ENCODE measurements at places on chromosomes 6 and 20. TPM values are rescaled to one million over a fixed set of nuclear protein-coding genes. Genes with fewer than 3 reads are reported as not detected.

Gene OLIG3
- 3.5 TPM for total RNA-seq

Gene CCN6
- not detected for total RNA-seq

DNA sequence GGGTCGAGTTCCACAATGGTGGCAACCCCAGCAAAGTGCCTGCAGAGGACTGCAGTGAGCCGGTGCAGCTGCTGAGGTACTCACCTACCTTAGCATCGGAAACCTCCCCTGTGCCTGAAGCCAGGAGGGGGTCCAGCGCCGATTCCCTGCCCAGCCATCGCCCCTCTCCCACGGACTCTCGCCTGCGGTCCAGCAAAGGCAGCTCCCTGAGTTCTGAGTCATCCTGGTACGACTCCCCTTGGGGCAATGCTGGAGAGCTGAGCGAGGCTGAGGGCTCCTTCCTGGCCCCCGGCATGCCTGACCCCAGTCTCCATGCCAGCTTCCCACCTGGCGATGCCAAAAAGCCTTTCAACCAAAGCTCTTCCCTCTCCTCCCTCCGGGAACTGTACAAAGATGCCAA, 134.1 kb upstream of the CLDN20 start:
- no peak for ATAC-seq

- ATAC-seq, result no peak
Measured at GRCh38 chr6:43616725-43617472, 12.2 kb downstream of the GTPBP2 start.

DNA sequence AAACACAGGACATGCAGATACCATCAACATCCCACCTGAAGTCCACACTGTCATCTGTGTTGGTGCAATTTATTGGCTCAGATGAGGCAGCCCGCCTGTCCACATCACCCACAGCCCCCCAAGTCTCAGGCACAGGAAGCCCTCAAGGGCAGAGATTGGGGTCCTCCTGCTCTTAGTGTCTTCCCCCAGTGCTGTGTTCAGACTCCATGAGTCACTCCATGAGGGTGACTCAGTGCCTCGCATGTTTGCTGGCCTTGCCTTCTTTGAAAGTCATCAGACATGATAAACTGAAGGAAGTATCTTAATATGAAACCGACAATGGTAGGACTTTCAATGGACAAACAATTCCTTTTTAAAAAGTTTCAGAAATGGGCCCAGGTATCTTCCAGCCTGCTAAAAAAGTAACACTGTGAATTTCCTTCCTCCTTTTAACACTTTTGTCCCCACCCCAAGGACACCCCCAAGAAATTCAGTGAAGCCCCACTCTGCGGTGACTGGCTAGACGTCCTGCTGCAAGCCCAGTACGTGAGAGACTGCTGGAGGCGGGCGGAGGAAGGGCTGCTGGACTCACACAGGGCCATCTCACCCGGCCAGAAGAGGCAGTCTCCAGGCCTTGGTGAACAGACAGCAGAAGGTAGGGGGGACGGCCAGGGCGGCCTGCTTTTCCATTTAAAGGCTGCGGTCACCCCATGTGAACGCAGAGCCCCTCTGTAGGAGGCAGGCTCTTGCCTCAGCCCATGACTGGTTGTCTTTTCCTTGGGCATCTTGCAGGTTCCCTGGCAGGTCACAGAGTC, 43.0 kb upstream of the KCNK16 start:
- no peak for ATAC-seq
